Activated CD8-positive, alpha-beta T cell treated with anti-CD3 and anti-CD28 coated beads, Interleukin-2, amount 10 ng/mL, durations not matched to agents 7 days and 5 days (primary cell): ENCODE measurements at places on chromosomes 5 and 9. TPM values are rescaled to one million over a fixed set of nuclear protein-coding genes. Genes with fewer than 3 reads are reported as not detected.

DNA sequence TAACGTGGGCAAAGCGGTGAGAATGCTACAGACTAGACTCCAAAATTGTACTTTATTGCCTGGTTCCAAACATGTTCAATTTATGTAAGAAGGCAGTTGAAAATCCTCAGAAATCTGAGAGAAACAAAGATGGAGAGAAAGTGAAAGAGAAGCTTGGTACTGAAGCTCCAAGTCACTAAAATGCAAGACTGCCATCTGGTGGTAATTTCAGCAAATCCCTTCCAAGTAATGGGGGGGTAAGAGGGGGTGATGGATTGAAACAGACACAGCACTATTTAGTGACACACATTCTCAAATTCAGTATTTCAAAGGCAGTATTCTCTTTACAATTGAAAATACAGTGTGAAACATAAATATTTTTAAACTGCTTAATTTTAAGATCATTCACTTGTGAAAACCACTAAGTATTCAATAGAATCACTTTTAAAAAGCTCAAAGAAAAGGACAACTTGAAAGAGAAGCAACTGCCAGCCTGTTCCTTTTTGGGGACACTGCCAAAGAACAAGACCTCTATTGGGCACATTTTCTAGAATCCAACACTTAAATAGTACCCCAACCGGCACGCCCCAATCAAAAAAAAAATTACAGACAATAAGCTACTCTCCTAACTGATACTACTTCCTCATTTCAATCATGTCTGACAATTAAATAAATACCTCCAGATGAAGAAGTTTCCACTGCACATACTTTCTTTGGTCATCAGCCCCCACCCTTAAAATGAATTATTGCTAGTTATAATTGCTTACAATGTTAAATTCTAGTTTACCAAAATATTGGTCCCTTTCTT is 131.5 kb downstream of the AGTPBP1 start:
- H3K27me3 ChIP-seq: no peaks in the 10 kb centered on the region
- H3K4me1 ChIP-seq: peaks cover 8% of the 10 kb centered on the region
- H3K36me3 ChIP-seq: peaks cover 3% of the 10 kb centered on the region
- peak overlapping the region; percentile 49 for H3K4me3 ChIP-seq
- peak; percentile 70 for DNase-seq

GRCh38 chr5:106423109-106423897 is 1247.4 kb downstream of the EFNA5 start:
- H3K27ac ChIP-seq: no peak overlapping the region
- DNase-seq: no peak
- no peaks in the 10 kb centered on the region for H3K36me3 ChIP-seq

DNA sequence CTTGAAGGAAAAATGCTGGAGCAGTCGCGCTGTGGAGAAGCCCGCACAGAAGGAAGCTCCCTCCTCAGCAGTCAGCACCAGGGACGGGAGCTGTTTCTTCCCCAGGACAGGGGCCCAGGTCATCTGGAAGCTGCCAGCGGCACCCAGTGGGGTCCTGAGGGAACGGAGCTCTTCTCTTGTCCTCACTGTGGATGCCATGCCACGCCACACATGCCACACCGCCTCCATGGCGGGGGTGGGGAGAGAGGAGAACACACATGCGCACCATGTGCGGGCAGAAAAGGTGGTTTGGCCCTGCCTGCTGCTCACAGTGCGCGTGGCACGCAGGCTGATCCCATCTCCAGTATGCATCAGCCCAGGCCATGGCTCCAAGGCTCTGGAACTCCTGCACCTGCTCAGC is 41.7 kb upstream of the ZNF354B start:
- no peaks in the 10 kb centered on the region for H3K36me3 ChIP-seq
- peaks cover 4% of the 10 kb centered on the region for H3K27me3 ChIP-seq
- no peak overlapping the region for H3K4me3 ChIP-seq
- H3K4me1 ChIP-seq: no peaks in the 10 kb centered on the region
- DNase-seq: no peak
- no peak overlapping the region for H3K27ac ChIP-seq

DNA sequence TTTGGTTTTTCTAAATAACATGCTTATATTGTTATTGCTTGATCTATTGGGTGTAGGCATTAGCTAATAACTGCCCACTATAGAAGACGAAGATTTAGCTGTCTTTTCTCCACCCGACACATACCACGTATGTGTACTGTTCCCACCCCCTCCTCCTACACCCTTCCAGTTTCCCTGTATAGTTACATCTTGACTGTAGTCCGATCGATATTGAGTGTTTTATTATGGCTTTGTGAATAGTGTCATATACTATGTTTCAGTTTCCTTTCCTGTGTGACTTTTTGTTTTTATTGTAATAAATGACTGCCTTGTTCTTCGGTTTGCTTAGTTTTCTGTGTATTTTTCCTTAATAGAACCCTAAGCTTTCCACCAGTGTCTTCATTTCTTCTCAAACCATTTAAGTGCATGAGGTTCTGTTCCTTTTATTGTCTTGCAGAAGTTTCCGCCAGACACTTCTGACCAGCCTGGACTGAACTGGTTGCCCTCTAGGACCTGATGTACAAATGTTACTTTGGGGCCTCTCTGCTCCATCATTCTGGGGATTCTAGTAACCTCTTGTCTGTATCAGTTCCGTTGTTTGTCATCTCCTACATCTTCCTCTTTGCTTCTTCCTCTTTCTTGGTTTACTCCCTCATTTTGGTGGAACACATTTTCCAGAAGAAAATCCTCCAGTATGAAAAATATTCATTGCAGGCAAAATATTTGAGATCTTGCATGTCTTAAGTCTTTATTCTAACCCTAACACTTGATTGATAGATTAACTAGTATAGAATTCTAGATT is 61.8 kb downstream of the PRKACG start:
- H3K4me1 ChIP-seq: peaks cover 8% of the 10 kb centered on the region
- DNase-seq: no peak
- no peak overlapping the region for H3K27ac ChIP-seq
- no peaks in the 10 kb centered on the region for H3K36me3 ChIP-seq
- H3K4me3 ChIP-seq: no peak overlapping the region
- H3K27me3 ChIP-seq: peaks cover 6% of the 10 kb centered on the region

The ACOT12 gene
- not detected for total RNA-seq

DNA sequence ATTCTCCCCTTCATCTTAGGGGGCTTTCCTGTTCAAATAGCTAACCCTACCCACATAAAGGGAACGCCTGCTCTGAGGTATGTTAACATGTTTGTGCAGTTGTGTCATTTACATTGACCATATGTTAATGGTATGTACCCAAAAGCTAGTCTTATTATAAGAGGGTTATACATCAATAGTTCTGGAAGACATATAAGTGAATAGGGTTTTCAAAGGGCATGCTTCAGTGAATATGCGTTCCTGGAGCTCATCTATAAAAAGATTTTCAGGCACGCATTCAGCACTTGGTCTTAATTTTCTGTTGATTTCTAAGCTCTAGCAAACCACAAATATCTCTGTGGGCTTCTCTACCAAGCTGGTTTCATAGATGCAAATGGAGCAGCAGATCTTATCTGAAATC is 766.1 kb downstream of the IRX1 start:
- DNase-seq: no peak
- no peaks in the 10 kb centered on the region for H3K27me3 ChIP-seq
- no peaks in the 10 kb centered on the region for H3K4me1 ChIP-seq
- H3K27ac ChIP-seq: no peak overlapping the region
- H3K36me3 ChIP-seq: no peaks in the 10 kb centered on the region

- no peaks in the 10 kb centered on the region for H3K36me3 ChIP-seq
- no peak overlapping the region for H3K27ac ChIP-seq
- H3K27me3 ChIP-seq: peaks cover 2% of the 10 kb centered on the region
- no peak for DNase-seq
Observed at GRCh38 chr9:84832453-84832852, 162.9 kb downstream of the NTRK2 start.

- H3K36me3 ChIP-seq: peaks cover 47% of the 10 kb centered on the region
- peak overlapping the region; percentile 86 for H3K27ac ChIP-seq
- DNase-seq: peak; percentile 83
- H3K4me3 ChIP-seq: peak overlapping the region; percentile 23
- H3K4me1 ChIP-seq: peaks cover 45% of the 10 kb centered on the region
Observed at GRCh38 chr9:131590907-131591844, 45.9 kb downstream of the PRRT1B start.

DNA sequence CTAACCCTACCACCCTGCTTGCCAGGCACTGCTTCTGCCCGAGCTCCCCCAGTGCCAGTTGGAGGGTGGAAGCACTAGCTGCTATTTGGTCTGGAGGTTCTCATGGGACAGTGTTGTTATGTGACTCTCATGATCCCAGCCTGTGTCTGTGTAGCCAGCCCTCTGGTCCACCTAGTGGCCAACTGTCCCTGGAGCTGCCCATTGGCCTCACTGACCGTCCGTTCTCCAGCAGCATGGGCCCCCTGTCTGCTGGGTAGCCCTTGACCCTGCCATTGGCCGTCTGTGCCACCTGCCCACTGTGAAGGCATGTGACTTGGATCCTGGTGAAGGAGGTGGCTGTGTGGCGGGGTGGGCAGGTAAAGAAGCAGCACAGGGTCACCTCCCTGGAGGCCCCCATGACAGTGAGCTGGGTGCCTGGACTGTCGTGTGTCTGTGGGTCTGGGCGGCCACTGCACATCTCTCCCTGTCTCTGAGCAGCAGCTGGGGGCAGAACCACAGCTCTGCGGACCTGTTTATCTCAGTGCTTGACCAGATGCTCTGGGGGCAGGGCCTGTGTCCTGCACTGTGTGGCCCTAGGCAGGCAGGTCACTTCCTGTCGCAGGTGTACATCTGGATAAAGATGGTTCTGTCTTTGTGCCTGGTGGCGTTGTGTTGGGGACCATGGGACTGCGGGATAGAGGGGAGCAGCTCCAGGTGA is 11.4 kb downstream of the PHF2 start:
- no peaks in the 10 kb centered on the region for H3K27me3 ChIP-seq
- peaks cover 13% of the 10 kb centered on the region for H3K36me3 ChIP-seq
- peak; percentile 12 for DNase-seq
- H3K4me3 ChIP-seq: no peak overlapping the region
- no peak overlapping the region for H3K27ac ChIP-seq
- H3K4me1 ChIP-seq: peaks cover 12% of the 10 kb centered on the region

The DMRTA1 gene
- total RNA-seq: not detected

The CAPSL gene
- not detected for total RNA-seq

The FTMT gene
- not detected for total RNA-seq

DNA sequence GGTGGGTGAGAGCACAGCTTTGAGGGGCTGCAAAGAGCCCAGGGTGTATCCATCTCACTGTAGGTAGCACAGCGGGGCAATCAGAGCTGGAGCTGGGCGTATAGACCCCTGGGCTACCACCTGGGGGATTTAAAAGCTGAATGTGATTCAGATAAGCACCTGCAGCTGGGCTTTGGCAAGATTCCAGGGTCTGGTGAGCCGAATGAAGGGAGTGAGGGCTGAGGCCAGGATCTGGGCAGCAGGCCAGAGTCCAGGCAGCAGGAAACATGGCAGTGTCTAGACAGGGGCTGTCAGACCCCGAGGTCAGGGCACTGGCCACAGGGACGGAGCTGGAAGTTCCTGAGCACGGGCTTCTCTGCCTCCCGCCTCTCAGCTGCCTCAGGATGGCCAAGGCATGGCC is 8.7 kb downstream of the ASS1 start:
- H3K27me3 ChIP-seq: no peaks in the 10 kb centered on the region
- peaks cover 9% of the 10 kb centered on the region for H3K4me1 ChIP-seq

GRCh38 chr5:132023258-132024116 is 12.0 kb upstream of the ACSL6 start:
- peaks cover 8% of the 10 kb centered on the region for H3K36me3 ChIP-seq
- peak; percentile 19 for DNase-seq
- peaks cover 10% of the 10 kb centered on the region for H3K27me3 ChIP-seq
- H3K4me1 ChIP-seq: peaks cover 43% of the 10 kb centered on the region
- peak overlapping the region; percentile 11 for H3K27ac ChIP-seq
- H3K4me3 ChIP-seq: no peak overlapping the region

GRCh38 chr9:35186524-35186923 is 24.7 kb downstream of the UNC13B start:
- H3K4me1 ChIP-seq: no peaks in the 10 kb centered on the region
- no peak overlapping the region for H3K27ac ChIP-seq
- DNase-seq: no peak
- H3K27me3 ChIP-seq: no peaks in the 10 kb centered on the region
- no peak overlapping the region for H3K4me3 ChIP-seq

GRCh38 chr9:105401651-105402050 is 46.2 kb upstream of the FSD1L start:
- no peak for DNase-seq
- H3K4me1 ChIP-seq: peaks cover 44% of the 10 kb centered on the region
- peaks cover 43% of the 10 kb centered on the region for H3K27me3 ChIP-seq
- peaks cover 3% of the 10 kb centered on the region for H3K36me3 ChIP-seq

The FSTL4 gene
- not detected for total RNA-seq

The PTGES gene
- total RNA-seq: not detected

The UBE2QL1 gene
- not detected for total RNA-seq

DNA sequence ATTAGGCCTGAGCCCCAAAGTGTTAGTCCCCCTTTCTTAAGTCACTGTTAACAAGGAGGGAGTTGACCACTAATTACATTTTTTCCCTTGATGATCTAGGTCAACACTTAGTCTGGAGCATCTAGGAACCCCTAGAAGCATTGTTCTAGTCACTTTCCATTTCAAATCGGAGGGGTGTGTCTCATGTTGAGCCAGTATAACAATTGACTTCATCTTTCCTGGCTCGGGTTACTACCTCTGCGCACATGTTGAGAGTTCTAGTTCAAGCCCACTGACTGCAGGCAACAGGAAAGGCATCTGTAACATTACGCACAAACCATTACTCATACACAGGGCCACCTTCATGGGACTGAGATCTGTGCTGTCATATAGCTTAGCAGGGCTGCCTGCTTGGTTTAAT is 164.9 kb downstream of the NTRK2 start:
- H3K36me3 ChIP-seq: no peaks in the 10 kb centered on the region
- H3K27ac ChIP-seq: no peak overlapping the region
- no peak overlapping the region for H3K4me3 ChIP-seq

DNA sequence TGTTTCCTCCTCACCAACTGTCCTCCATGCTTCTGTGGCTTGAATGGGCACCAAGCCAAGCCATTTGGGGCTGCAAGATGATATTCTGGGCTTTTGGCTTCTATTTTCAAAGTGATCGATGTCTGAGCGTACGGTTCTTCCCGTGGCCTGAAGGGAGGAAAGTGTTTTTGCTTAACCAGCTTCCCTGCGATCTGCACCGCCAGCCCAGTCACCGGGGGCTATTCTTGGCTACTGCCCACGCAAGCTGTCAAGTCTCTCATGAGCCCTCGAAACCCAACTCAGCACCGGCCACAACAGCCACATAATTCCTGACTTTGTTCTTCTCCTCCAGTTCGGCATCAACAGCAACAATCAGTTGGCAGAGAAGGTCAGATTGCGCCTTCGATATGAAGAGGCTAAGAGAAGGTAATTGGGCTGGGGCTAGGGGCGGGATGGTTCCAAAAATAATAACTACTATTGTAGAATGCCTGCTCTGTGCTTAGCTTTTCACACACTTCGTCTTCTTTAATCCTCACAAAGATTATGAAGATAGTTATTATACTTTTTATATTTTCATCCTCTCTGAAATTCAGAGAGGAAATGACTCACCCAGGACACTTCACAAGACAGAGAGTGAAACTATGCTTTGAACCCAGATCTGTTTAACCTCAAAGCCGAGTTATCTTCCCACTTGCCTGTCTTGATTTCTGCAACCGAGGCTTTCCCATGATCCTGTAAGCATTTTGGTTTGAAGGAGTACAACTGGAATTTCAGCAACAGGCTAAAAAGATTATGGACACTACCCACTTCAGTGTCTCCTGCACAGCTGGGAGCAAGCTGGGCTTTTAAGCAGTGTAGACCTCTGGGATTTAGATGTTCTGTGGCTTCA is 76.4 kb upstream of the RARS1 start:
- H3K4me3 ChIP-seq: peak overlapping the region; percentile 37
- no peaks in the 10 kb centered on the region for H3K36me3 ChIP-seq
- H3K27me3 ChIP-seq: peaks cover 19% of the 10 kb centered on the region
- H3K27ac ChIP-seq: peak overlapping the region; percentile 35
